Daoy (cell line): ENCODE measurements at places on chromosomes 2 and 18.

- no peak for DNase-seq
These were observed 57.5 kb downstream of the PAX3 start for GRCh38 chr2:222241128-222241870.

GRCh38 chr18:22556222-22557167 is 138.8 kb upstream of the CTAGE1 start:
- peak; percentile 91 for DNase-seq

DNA sequence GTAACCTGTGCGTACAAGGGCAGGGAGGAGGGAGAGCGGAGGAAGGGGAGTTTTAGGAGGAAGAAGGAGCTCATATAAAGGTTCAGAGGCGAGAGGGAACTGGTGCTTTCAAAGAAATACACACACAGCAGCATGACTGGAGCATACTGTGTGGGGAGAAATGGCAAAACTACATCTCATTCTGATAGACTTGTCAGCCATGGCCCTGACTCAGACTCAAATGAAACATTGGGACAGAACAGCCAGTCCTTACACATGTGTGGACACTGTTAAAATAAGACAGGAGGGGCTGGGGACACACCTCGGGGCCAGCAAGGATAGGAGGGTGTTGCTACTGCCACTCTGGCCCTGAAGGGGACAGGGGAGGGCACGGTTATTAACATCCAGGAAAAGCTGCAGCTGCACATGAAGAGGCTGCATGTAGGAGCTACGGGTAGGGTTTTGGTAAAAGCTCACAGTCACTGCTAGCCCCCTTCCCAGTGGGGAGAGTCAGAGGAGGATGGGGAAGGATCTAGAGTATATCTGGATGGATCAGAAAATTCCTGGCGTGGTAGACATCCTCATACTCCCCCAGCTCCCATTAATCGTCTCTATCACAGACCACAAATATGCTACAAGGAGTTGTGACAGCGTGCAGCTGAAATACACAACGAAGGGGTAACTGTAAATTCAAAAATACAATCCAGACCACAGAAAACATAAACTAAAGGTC is 110.5 kb downstream of the GATA6 start:
- no peak for DNase-seq

DNA sequence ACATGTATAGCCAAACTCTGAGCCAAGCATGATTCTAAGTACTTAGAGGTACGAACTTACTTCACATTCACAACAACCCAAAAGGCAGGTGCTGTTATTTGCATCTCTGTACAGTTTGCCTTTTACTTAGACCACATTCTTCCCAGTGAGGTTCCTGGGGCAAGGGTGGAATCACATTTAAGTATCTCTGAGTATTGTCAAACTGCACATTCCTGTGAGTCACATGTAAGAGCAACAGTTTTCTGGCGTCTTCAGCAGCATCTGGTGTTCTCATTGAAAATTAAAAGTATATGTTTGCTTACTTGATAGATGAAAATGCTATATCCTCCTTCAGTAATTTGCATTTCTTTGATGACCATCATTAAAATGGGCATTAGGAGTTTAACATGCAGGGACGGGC is 119.1 kb downstream of the UXS1 start:
- DNase-seq: no peak

DNA sequence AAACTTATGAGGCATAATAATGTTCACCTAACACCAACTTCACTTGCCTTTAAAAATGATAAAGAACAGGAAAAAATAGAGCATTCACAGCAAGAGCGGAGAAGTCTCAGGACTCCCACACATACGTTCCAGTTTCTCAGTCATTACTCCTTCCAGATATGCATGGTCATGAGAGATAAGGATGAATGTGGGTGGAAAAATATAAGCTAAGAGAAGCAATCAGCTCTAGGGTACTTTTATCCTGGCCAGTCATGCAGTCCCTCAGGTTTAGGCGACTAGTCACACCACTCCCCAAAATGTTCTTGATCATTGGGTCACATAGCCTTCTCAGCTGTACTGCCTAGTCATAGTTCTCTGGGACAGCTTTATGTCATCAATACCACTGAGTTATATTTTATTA is 29.2 kb upstream of the CCDC178 start:
- DNase-seq: no peak

- peak; percentile 11 for DNase-seq
These were observed 1642.5 kb upstream of the TMEFF2 start for GRCh38 chr2:193837111-193837738.

- DNase-seq: no peak
These were observed 92.7 kb upstream of the PXDN start for GRCh38 chr2:1837022-1837421.

DNA sequence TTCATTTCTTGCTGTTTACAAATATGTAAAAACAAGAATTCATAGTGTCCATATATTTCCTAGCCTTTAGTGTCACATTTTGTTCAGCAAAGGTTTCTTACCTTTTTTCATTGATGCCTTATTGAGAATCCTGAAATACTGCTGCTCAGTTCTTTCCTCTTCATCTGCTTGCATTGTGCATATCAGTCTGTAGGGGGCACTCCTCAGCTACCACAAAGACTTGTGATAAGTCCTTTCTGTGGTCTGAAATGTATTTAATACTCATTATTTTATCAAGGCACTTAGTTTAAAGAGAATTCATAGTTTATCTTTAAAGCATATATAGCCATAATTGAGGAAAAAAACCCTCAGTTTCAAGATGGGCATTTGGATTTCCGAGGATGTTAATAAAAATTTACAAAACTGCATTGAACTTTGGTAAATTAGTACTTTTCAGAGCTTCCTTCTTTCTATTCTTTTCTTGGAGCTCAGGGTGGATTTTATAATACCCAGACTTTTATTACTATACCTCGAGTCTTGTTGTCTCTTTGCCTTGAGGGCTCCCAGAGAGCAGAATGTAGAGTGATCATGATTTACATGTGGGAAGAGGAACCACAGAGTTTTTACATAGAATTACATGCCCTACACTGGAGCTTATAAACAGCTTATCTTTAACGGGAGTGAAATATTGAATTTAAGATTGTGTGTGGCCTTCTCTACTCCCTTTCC is 570.1 kb downstream of the PLCL1 start:
- DNase-seq: peak; percentile 66

- no peak for DNase-seq
These were observed 164.2 kb upstream of the KLHL14 start for GRCh38 chr18:32937066-32937465.

DNA sequence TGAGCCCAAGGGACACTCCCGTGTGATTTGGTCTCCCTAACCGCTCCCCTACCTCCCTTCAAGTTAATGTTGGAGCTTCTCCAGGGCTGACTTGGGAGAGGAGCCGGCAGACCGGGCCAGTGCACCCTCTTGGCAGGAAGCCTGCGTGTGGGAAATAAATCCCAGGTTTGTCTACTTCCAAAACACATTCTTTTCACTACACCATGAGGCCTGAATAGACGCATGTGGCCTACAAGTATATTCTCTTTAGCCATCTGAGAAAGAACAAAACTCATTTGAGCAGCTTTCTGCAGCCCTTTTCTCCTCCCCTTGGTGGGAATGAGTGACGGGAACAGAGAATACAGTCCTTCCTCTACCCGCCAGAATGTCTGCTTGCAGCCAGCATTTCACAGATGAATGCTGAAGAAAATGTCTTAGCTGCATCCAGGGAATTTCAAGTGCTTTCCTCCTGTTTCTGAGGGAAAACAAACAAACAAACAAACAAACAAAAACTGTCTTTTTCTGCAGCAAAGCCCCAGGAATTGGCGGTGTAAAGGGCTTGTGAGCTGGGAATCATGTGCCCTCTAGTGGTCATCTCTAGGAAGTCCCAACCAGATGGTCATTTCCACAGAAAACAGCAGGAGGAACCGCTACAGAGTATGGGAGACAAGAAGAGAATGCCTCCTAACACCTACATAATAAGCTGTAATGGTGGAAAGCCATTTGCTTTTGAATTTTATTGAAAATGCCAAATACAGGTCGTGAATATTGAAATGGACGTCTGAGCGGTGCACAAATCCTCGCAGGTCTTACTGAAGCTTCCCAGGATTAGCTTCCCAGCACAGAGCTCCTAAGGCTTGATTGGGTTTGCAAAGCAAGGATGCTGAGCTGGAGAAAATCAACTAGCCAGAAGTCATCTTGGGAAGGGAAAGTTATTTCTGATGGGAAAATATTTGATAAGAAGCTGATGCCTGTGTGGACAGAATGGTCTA is 41.2 kb upstream of the DAPL1 start:
- DNase-seq: peak; percentile 54

- DNase-seq: peak; percentile 83
These were observed 151.1 kb upstream of the SLC1A4 start for GRCh38 chr2:64837925-64838641.

GRCh38 chr18:45588376-45589355 is 26.6 kb upstream of the SLC14A2 start:
- DNase-seq: peak; percentile 33

GRCh38 chr2:6078414-6078813 is 386.2 kb downstream of the SOX11 start:
- no peak for DNase-seq

DNA sequence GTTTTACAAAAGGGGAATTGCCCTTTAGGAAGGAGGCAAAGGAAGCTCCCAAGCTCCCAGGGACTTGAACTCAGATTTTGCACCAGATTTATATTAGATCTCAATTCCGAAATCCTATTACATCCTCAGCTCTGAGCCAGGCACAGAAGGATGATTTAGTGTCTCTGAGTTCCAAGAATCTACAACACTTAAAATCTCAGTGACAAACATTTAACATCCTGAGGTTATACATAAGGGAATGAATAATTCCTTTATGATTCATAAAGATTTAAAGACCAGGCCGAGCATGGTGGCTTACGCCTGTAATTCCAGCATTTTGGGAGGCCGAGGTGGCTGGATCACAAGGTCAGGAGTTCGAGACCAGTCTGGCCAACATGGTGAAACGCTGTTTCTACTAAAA is 16.5 kb upstream of the SLC20A1 start:
- DNase-seq: no peak

DNA sequence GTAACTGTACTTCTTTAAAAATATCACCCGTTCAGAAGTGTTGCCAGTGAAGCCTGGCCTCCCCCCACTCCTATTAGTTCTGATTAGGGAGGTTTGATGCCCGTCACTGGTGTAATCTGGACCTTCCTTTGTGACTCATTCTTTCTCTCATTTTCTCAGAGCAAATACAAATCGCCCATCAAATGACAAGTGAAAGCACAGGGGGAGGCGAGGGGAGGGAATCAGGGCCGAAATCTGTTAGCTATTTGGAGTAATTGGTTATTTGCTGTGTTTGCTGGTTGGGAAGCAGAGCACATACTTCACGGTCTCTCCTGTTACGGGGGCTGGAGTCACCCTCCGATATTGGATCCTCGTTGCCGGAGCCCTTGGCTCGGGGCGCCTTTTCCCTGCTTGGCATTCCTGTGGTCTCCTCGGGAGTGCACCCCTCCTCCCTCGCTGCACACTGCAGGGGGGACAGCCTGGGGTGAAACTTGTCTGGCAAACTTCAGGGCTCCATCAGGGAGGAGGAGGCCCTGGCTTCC is 178.1 kb downstream of the DYSF start:
- peak; percentile 63 for DNase-seq

- DNase-seq: no peak
These were observed 36.8 kb upstream of the MARCO start for GRCh38 chr2:118905206-118905605.

GRCh38 chr18:45962866-45963265 is 4.3 kb downstream of the EPG5 start:
- peak; percentile 46 for DNase-seq

DNA sequence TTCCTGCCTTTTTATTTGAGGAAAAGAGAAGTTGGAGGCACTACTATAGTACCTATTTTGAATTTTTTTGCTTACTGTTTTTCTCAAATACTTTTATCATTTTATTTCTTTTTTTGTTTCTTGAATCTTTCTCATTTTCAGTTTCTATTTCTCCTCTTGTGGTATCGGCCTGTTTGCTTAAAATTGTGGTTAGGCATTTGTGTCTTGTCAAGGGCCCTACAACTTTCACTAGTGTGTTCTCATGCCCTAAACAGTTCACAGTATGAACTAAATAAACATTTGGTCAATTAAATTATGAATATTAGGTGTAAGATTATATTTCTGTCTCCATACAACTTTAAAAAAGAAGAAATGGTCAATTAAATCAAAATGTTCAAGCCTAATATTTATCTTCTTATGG is 613.5 kb downstream of the MBD2 start:
- no peak for DNase-seq

GRCh38 chr2:148096012-148096411 is 75.1 kb downstream of the MBD5 start:
- no peak for DNase-seq

DNA sequence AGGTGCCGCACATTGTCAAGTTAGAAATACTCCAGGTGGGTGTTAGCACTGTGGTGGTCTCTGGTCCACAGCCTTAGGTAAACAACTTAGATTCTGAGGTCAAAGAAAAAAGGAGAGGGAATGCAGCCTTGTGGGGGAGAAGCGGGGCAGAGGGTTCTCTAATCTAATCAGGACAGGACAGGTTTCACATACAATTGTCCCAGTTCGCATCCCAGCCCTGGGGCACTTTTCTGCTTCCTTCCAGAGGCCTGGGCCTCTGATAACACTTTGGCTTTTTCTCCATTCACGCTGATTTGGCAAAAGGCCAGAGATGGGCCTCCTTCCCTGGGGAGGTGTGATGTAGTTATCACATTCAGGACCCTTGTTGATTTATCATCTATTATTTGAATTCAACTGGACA is 32.5 kb downstream of the SLC1A4 start:
- no peak for DNase-seq

GRCh38 chr2:214006601-214007000 is 404.3 kb upstream of the VWC2L start:
- no peak for DNase-seq

DNA sequence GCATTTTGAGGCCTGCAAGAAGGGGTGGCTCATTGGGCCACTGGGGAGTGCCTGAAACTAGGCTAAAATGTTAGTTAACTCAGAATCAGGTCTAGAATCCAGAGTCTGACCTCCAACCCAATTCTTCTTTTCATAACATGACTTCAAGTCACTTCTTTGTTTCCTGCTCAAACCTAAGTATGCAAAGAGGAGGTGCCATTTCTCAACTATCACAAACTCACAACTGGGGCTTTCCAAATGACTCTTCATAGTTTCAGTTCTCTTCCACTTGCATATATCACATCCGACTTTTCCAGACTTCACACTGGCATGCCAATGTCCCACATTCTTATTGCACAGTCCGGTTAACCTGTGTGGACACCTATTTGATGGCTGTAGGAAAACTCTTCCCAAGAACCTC is 211.6 kb downstream of the TCF4 start:
- no peak for DNase-seq

DNA sequence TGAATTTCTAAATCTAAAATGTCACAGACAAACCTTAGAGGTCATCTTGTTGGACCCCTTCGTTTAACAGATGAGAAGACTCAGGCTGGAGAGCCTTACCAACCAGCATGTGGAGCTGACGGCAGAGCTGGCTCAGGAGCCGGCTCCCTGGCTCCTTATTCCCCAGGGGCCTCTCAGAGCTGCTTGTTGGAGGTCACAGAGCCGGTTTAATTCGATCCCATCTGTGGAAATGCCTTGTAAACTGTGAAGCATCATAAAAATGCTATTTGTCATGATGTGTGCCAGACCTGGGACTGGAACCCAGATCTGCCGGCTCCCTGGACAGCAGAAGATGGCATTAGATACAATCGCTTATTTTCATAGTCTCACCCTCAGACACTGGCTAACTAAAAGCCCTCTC is 8.2 kb upstream of the CIB4 start:
- DNase-seq: no peak
